ENCODE measurements at places on chromosomes 7 and 10.

GRCh38 chr7:17436126-17436525 is 137.7 kb downstream of the AHR start:
- no peak for DNase-seq

GRCh38 chr10:20714518-20714917 is 182.6 kb downstream of the NEBL start:
- no peak for DNase-seq

DNA sequence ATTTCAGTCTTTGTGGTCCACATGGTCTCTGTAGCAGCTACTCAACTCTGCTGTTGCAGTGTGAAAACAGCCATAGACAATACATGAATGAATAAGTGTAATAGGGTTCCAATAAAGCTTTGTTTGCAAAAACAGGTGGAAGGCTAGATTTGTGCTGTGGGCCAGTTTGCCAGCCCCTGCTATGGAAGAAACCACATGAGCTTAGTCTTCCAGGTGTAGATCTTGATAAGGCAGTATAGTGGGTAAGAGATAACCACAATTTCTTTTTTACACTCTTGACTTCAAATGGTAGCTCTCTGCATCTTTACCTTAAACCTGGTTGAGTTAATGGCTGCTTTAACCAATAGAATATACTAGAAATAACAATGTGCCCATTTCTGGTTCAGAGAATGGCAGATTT is 135.0 kb upstream of the PALS2 start:
- no peak for DNase-seq

DNA sequence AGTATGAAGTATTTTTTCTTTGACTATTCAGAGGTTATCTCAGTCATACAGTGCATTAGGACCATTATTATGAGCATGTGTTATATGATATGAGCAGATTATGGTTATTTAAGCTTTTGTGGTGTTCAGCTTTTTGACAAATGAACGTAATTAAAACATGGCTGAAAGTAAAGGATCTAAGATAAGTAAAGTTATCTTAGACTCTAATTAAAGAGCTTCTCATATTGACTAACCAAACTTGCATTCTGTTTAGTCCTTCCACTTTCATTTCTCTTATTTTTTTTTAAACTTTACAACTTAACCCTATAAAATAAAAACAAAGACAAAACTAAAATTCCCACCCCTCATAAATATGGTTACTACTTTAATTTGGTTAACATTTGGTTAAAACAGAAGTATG is 6.9 kb upstream of the GPR85 start:
- DNase-seq: no peak

DNA sequence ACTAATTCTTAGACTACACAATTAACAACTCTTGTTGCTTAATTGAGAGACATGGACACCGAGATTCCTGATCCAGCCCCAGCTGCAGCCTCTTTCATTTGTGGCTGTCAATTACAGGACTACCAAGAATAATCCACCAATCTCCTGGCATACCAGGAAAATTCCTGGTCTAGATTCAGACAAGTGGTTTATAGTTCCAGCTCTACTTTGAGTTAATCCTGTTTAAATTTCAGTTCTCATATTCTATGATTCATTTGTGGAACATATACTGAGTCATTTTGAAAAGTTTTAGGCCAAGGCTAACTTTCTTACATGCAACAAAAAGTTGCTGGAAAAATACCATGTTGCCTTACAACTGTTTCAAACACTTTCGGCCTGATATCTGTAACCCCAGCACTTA is 253.5 kb downstream of the MAGI2 start:
- no peak for DNase-seq
